LNCaP clone FGC (cell line): ENCODE measurements at places on chromosomes 3 and 15.

GRCh38 chr3:18066899-18067582 is 324.6 kb upstream of the TBC1D5 start:
- DNase-seq = no peak

DNA sequence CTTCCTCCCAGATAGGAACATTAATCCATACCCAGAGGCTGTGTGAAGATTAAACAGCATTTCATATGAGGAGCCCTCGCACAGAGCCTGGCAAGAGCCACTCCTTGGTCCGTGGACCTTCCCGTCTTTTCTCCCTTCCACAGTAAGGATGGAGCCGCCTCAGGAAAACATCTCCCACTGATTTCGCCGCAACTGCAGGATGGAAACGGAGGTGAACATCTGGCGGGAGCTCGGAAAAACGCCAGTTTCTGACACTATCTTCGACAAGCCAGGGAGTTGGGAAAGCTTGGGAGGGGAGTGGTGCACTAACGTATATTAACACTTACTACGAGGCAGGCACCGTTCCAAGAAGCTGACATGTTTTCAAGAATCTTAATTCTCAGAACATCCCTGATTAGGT is 157.9 kb downstream of the XXYLT1 start:
- DNase-seq = no peak

DNA sequence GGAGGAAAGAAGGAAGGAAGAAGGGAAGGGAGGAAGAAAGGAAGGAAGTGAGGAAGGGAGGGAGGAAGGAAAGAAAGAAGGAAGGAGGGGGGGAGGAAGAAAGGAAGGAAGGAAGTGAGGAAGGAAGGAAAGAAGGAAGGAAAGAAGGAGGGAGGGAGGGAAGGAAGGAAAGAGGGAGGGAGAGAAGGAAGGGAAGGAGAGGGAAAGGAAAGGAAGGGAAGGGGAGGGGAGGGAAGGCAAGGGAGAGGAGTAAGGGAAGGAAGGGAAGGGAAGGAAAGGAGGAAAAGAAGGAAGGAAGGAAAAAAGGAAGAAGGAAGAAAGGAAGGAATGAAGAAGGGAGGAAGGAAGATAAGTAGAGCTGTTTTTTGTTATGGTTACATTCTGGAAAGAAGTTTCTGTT is 141.2 kb downstream of the LRRC3B start:
- DNase-seq = no peak

DNA sequence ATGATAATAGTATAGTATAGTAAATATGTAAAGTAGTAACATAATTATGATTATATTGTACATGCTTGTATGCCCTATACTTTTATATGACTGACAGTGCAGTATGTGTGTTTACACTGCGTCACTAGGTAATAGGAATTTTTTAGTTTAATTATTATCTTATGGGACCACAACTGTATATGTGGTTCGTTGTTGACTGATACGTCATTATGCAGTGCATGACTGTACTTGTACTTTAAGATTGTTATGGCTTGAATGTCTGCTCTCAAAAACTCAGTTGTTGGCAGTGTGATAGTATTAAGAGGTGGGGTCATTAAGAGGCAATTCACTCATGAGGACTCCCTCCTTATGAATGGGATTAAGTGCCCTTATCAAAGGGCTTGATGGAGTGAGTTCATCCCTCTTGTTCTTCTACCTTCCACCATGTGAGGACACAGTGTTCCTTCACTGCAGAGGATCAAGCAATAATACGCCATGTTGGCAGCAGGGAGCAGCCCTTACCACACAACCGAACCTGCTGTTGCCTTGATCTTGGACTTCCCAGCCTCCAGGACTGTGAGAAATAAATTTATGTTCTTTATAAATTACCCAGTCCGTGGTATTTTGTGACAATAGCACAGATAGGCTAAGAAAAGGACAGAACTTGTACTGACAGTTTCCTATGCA is 152.2 kb downstream of the NEK11 start:
- no peak for DNase-seq

- no peak for DNase-seq
Measured at GRCh38 chr15:35117543-35118265, 32.6 kb upstream of the NANOGP8 start.

DNA sequence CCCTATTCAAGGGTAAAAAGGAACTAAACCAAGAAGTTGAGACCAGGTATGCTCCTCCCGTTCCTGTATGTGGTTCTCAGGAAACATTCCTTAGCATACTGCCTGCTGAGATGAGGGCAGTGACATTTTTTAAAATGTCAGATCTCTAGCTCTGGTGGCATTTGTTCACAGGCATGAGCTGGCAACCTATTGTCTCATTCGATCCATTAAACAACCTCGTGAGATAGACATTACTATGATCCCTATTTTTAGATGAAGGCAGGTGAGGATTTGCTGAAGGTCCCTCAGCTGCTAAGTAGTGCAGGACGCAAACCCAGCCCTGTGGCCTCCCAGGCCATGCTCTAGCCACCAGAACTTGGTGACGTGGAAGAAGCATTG is 74.9 kb downstream of the SIDT1 start:
- no peak for DNase-seq

DNA sequence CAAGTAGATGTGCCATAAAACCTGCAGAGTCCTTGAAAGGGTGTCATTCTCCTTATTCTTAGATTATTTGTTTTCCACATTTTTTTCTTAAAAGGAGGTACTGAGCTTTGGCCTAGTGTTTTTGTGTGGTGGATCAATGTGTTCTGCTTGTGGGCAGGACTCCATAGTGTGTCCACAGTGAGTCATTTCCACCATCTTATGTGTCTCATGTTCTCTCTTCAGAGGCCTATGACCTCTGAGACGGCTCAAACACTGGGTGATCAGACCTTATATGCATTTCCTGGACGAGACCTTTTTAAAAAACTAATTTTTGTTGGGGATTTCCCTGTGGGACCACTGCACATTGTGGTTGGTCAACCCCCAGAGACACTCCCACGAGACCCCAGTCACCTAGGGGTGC is 93.4 kb downstream of the CHCHD4 start:
- DNase-seq = no peak

GRCh38 chr3:157045238-157045850 is 114.6 kb downstream of the CCNL1 start:
- DNase-seq = no peak

DNA sequence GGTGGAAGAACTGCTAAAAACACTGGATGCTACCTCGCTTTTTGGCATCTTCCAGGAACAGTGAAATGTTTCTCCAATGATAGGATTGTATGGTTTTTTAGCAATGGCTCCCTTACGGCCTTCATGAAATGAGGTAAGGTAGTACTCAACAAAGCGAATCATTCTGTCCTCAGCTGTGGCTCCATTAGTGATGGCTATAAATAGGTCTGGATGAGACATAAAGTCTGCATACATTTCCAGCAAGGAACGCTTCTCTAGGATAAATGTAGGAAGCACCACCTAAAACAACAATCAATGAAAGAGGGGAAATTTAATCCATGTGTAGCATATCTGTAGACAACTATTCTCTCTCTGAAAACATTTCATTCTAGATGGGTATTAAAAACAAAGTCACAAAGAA is 32.4 kb upstream of the SNX4 start:
- DNase-seq = no peak

GRCh38 chr3:186989429-186989828 is 59.1 kb downstream of the ST6GAL1 start:
- no peak for DNase-seq
